ENCODE measurements at places on chromosomes 7 and 10. TPM values are rescaled to one million over a fixed set of nuclear protein-coding genes. Genes with fewer than 3 reads are reported as not detected.

GRCh38 chr10:51800121-51800520, 100.7 kb upstream of the CSTF2T start:
- no peak for DNase-seq

MSANTD7 gene
- 16.9 TPM for polyA plus RNA-seq

CARD11 gene
- polyA plus RNA-seq, result 1.0 TPM

DNA sequence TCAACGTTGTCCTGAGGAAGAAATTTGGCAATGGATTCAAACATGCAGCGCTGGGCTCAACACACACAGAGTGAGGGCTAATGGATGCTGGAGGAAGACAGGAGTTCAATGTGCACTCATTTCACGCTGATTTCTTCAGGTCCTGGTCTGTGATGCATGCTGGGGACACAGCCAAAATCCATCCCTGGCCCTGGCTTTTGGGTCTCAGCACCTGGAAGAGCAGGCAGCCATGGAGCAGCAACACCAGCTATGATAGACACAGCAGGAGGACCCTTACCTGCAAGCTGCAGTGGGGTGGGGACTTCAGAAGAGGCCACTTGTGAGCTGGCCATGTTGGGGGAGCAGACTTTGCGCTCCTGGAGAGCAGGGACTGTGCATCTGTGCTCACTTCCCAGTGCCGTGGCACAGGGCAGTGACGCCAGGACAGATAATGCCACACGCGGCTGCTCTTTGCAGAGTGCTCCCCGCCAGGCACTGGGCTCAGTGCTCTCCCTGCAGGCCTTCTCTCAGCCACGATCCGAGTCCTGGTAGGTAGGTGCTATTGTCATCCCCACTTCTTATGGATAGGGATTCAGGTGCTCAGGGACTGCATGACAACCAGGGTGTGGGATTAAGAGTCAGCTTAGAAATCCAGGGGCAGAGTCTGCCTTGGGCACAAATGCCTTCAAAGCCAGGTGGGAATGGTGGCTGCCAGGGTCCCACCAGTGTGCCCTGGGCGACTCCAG, 138.8 kb upstream of the UNC5B start:
- DNase-seq, result no peak

- peak; percentile 10 for DNase-seq
Observed at GRCh38 chr7:126803060-126803665, 449.6 kb downstream of the GRM8 start.
